Caco-2 (cell line): ENCODE measurements at places on chromosomes 11 and 22.
A peak's percentile ranks its signal among the peaks of the same experiment; 100 is the strongest.

DNA sequence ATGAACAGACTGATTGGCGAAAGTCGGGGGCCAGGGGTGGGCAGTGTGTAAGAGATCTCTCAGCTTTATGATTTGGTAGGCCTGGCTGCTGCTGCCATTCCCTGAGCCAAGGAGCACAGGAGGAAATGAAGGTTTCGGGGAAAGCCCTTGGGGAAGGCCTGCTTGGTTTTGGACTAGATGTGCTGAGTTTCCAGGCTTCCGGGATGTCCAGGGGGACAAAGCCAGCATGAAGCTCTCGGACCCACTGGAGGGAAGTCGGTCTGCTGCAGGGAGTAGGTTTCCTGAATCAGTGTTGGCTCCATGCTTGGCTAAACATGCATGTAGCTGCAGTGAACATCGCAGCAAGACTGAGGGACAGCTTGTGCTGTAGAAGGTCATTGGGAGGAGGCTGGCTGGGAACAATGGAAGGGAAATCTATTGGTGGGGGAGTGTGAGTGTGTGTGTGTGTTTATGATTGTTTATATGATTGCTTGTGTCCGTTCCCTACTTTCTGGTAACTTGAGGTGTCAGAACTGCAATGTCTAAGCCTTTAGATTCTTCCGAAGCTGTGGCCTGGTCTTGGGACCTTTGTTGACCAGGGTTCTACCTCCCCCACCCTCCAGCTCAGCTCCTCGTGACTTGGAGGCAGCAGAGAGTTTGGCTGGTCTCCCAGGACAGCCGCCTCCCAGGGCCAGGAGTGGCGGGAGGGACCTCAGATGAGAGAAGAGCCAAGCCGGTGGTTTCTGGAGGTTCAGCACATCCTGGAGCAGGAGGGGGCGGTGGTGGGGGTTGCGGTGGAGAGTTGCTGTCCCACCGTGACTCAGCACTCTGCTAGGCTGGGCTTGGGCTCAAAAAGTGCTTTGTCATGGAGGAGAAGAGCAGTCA, 4.0 kb upstream of the FTH1 start:
- DNase-seq: peak; percentile 64

- no peak for DNase-seq
Measured at GRCh38 chr22:48207919-48208535, 1445.6 kb downstream of the TBC1D22A start.

DNA sequence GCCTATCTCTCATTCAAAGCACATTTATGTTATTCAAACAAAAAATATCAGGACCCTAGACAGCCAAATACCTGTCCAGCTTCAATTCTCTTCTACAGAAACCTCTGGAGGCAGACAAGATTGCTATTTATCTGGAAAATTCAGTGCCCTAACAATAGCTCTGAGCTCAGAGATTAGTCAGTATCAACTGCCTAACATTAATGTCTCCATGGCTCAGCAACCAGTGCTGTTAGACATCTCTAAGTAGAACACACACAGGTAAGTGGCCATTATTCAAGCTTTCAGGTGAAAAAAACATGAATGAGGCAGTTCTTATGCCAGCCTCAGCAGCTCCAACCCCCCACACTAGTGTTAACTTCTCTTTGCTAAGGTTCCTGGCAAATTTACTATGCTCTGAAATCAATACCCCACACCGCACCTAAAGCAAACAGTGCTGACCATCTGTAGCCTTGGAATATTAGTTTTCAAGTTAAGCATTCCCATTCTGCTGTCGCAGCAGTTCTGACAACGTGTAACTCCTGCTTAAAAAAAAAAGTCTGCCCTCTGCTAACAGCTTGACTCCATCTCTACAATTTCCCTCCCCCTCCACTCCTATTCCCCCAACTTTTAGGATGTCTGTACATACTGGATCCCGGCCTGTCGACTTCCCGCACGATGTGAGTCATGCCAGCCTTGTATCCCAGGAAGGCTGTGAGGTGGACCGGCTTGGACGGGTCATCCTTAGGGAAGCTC, 1.5 kb downstream of the RPL3 start:
- DNase-seq: no peak

GRCh38 chr11:131928992-131929391, 558.6 kb downstream of the NTM start:
- DNase-seq: no peak

- DNase-seq: peak; percentile 66
Measured at GRCh38 chr11:18457450-18457849, 1.8 kb downstream of the LDHAL6A start.

GRCh38 chr11:57604296-57605027, 7.0 kb downstream of the SERPING1 start:
- no peak for DNase-seq

- no peak for DNase-seq
Measured at GRCh38 chr11:66280428-66280827, 2.5 kb downstream of the CNIH2 start.

DNA sequence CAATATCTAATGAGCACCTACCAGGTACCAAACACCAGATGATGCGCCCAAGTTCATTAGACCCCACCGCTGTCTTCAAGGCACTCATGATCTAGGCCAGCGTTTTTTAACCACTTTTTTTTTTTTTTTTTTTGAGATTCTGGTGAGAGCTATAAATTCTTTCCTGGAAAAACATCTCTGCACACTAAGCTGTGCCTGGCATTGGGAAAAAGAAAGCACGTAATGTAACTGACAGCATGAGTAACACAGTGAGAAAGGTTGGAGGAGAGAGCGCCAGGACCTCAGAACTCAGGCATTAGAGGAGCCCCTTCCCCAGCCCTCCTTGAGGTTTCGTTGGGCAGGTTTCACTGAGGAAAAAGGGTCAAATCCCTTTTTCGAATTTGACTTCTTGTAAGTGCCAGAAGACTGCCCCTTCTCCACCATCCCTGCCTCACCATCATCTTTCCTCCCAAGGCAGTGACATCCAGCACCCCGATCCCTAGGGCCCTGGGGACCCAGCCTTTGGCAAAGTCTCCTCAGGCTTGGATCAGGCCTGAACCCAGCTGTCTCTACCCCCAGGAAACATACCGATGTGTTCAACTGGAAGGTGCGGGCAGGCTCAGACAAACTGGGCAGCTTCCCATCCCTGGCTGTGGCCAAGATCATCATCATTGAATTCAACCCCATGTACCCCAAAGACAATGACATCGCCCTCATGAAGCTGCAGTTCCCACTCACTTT, 26.1 kb upstream of the SMIM35 start:
- no peak for DNase-seq

DNA sequence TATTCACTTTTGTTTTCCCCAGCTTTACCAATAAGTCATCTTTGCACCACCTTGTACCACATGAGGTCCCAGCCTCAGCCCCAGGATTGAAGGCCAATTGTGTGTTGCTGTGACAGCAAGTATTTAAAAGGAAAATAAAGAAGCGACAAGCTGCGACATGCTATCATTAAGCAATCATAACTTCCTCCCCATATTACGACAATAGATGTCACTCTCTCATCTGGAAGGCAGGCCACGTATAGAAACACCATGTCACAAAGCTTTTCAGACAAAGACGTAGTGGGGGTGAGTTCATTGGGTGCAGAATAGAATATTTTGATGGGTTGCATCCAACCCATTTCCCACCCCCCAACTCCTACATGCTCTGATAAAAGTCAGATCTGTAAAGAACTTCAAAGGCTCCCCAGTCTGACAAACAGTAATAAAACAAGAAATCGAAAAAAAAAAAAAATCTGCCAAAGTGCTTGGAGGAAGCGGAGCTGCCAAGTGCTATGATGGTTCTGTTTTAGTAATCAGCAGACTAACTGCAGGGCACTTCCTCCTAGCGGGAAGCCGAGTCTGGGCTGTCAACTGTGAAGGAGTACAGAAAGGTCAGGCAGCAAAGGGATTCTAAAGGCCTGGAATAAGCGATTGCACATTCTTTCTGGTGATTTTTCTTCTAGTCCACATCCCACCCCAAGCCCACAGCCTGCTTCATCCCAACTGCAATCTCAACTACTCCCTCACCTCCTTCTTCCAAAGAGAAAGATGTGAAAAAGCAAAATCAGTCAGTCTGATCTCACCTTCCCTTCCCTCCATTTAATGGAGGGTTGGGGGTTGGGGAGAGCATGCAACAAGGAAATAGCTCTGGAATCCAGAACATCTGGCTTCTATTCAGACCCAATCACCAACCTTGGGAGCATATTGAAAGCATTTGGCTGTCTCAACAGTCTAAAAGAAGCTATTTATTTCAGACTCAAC, 131.4 kb upstream of the UBASH3B start:
- DNase-seq: no peak

DNA sequence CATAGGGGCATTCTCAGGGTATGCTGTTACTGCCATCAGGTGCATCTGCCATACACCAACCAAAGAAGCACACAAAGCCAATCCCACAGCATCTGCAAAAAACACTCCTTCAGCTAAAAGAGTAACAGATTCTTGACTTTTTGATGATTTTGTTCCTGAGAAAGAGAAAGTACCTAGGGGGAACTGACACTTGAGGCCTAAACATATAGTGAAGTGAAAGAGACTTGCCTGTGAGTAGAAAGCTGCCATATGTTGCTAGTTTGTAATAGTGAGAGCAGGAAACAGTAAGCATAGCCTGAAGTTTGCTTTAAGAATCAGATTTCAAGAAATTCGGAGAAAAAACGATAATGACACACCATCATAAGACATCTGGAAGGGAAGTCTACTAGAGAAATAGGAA, 97.9 kb upstream of the CTSC start:
- no peak for DNase-seq

GRCh38 chr11:491358-491757, 15.7 kb downstream of the RNH1 start:
- DNase-seq: no peak

- DNase-seq: peak; percentile 65
Measured at GRCh38 chr11:60130496-60130895, 42.0 kb downstream of the MS4A2 start.

- DNase-seq: no peak
Measured at GRCh38 chr11:91959411-91959810, 265.2 kb upstream of the FAT3 start.

GRCh38 chr22:41140365-41140957, 48.1 kb downstream of the EP300 start:
- no peak for DNase-seq

- peak; percentile 80 for DNase-seq
Measured at GRCh38 chr11:46369458-46370152, 11.9 kb upstream of the MDK start.

DNA sequence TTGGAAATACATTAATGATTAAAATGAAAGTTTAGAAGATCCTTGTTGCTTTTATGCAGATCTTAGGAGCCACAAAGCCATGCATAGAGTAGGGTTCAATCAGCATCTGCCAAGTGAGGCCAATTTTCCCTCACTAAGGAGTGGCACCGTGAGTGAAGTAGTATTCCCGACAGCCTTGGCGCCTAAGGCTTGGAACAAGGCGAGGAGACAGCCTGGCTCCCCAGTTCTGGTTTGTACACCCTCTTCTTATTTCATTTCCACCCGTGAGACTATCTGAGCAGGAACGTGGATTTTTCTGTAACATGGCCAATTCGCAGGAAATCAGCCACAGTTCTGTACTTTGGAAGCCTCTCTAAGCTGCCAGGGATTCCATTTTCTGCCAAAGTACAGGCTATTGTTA, 22.6 kb downstream of the FADS2 start:
- no peak for DNase-seq

GRCh38 chr11:125274309-125274708, 109.8 kb downstream of the PKNOX2 start:
- no peak for DNase-seq

- DNase-seq: peak; percentile 80
Measured at GRCh38 chr11:135027461-135027860, 615.4 kb upstream of the B3GAT1 start.

DNA sequence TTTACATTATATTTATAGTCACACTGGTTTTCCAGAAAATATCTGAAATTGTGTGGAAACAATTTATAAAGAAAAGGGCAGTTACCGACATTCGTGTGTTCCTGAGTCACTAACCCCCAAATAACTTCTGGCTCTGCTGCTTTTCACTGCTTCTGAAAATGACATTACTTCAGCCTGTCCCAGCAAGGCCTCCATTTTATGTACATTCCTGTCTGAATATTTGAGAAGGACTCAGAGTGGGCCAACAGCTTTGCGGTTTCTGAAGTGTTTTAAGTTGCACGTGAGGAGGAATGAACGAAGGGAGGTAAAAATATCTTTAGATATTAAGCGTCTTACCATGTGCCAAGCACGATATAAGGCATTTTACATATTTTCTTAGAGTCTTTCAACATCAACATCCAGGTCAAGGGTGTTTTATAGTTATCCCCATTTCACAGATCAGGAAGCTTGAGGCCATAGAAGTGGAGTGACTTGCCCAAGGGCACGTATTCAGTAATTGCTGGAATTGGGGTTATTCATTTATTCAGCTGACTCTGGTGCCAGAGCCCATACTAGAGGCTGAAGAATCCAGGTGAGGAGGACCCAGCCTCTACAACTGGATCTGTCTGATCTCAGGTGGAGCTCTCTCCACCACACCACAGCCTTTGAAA, 30.8 kb upstream of the WNT11 start:
- DNase-seq: no peak

DNA sequence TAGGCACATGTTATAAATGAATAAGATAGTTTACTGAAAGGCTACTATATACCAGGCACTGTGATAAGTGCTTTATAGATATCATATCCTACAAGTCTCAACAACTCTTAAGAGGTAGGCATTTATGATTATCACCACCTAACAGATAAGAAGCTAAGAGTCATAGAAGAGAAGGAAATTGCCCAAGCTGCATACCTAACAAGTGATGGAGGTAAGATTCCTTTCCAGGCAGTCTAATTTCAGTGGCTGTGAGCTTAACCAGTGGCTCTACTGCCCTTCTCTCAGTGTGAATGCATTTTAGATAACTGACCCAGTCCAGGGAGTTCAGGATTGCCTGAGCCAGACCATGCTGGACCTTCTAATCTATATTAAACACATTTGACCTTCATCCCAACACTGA, 39.2 kb downstream of the HEPHL1 start:
- DNase-seq: peak; percentile 29

DNA sequence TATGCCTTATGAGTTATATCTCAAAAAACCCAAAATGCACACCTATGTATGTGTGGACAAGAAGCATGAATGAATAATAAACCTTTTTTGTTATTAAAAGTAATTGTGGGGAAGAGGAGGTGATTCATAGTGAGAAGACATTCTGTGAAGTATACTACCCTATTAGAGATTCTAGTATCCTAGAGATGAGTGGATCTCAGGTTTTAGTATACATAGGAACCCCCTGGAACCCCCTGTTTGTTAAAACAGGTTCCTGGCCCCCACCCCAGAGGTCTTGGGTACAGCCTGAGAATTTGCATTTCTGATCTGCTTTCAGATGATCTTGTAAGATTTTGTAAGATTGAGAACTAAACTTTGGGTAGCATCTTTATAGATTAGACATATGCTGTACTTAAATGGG, 17.5 kb downstream of the NUCB2 start:
- DNase-seq: no peak

- no peak for DNase-seq
Measured at GRCh38 chr11:12274558-12275197, 102.7 kb upstream of the PARVA start.

GRCh38 chr11:75773595-75774353, 5.2 kb downstream of the DGAT2 start:
- no peak for DNase-seq

DNA sequence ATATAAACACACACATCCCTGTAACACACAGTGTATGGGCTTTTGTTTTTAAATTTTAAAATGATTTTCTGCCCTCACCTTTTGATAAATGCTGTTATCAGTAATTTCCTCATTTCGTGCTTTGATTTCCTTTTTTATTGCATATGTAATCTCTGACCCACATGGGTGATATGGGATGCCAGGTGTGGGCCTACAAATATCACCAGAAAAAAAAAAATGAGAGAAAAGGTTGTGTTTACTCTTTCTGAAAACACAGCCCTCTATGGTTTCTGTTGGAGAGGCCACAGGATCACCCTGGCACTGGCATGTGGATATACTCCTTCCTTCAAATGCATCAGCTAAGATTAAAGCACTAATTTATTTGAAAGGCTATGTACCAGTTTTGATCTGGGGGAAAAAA, 17.0 kb downstream of the DRD2 start:
- no peak for DNase-seq
